ENCODE measurements at places on chromosomes 6 and 20. TPM values are rescaled to one million over a fixed set of nuclear protein-coding genes. Genes with fewer than 3 reads are reported as not detected.

Gene ENPP3
- polyA plus RNA-seq: not detected

Gene SUMO4
- not detected for polyA plus RNA-seq

Gene RIPPLY2
- polyA plus RNA-seq: 5.0 TPM

Gene HS3ST5
- not detected for polyA plus RNA-seq

Gene PNRC1
- polyA plus RNA-seq: 17.9 TPM
